ENCODE measurements at places on chromosomes 3 and 15. TPM values are rescaled to one million over a fixed set of nuclear protein-coding genes. Genes with fewer than 3 reads are reported as not detected.

The HIGD2B gene
- not detected for total RNA-seq

The PLSCR1 gene
- 84.5 TPM for total RNA-seq

The PODXL2 gene
- 25.7 TPM for total RNA-seq

The SPINK8 gene
- not detected for total RNA-seq

The SOX14 gene
- total RNA-seq = not detected

The CCR9 gene
- total RNA-seq = not detected

The GRIP2 gene
- 11.2 TPM for total RNA-seq

The SSUH2 gene
- 0.57 TPM for total RNA-seq

The GCSAM gene
- not detected for total RNA-seq

The UROC1 gene
- total RNA-seq = not detected

The FBN1 gene
- total RNA-seq = 3.9 TPM

The WDR93 gene
- 1.3 TPM for total RNA-seq

The GOLGA6L24 gene
- total RNA-seq = not detected

The ZIC1 gene
- total RNA-seq = 0.77 TPM

The CCDC54 gene
- total RNA-seq = not detected

The SNUPN gene
- total RNA-seq = 16.0 TPM

The BCL6 gene
- total RNA-seq = 21.3 TPM

The EFCC1 gene
- 0.60 TPM for total RNA-seq

The SAXO2 gene
- total RNA-seq = 6.0 TPM

The DAZL gene
- total RNA-seq = not detected

The RETNLB gene
- not detected for total RNA-seq
